Right lung (tissue), 10 donors: ENCODE measurements at places on chromosomes 13 and 19. TPM values are rescaled to one million over a fixed set of nuclear protein-coding genes. Genes with fewer than 3 reads are reported as not detected.
A peak's percentile ranks its signal among the peaks of the same experiment; 100 is the strongest.

GRCh38 chr19:35901854-35902661 lies at the start of gene HCST:
Gene HCST (plus strand): TSS chr19:35902529. CDS start chr19:35902594, 65 bp downstream.
- no peak for DNase-seq

GRCh38 chr13:40407567-40407966 lies 258.9 kb downstream of the FOXO1 start:
- DNase-seq = no peak

DNA sequence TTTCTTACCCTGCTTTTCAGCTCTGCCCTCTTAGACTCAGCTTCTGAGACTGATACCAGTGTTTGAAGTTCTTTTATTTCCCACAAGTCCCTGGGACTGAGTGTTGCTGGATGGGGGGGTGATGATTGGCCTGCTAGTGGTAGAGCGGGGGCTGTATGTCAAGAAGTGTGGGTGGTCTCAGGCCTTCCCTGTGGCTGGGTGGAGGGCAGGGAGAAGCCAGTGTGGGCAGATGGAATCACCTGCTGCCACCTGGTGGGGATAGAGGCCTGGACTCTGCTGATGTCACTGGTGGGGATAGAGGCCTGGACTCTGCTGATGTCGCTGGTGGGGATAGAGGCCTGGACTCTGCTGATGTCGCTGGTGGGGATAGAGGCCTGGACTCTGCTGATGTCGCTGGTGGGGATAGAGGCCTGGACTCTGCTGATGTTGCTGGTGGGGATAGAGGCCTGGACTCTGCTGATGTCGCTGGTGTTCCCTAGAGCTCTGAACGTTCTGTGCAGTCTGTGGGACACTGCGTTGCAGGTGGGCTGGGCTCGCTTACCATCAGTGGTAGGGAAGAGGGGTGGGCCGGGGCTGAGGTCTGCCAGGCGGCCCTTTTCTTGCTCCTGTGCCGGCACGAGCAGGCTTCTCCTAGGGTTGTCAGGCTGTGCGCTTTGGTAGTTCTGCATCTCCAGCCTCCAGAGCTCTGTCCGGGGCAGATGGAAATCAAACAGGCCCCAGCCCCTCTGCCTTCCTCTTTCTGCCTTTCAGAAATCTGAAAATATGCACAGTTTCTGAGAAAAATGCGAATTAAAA lies 101.3 kb downstream of the ARHGEF7 start:
- DNase-seq = no peak

GRCh38 chr13:97387485-97387839 lies 46.5 kb upstream of the RAP2A start:
- no peak for DNase-seq

GRCh38 chr13:42929886-42930535 lies 62.0 kb downstream of the EPSTI1 start:
- no peak for DNase-seq

DNA sequence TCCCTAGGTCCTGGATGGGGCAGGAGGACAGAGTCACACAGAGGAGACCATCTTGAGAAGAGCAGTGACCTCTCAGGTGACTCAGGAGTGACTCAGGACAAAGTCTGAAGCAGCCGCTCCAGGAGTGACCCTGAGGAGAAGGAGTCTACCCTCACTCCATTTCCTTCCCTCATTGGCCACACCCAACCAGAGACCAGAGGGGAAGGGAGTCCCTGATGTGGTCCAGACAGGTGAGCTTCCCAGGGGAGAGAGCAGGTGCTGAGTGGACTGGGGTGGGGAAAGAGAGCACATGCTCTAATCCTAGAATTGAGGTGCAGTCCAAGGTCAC lies 75.5 kb upstream of the MEDAG start:
- no peak for DNase-seq

DNA sequence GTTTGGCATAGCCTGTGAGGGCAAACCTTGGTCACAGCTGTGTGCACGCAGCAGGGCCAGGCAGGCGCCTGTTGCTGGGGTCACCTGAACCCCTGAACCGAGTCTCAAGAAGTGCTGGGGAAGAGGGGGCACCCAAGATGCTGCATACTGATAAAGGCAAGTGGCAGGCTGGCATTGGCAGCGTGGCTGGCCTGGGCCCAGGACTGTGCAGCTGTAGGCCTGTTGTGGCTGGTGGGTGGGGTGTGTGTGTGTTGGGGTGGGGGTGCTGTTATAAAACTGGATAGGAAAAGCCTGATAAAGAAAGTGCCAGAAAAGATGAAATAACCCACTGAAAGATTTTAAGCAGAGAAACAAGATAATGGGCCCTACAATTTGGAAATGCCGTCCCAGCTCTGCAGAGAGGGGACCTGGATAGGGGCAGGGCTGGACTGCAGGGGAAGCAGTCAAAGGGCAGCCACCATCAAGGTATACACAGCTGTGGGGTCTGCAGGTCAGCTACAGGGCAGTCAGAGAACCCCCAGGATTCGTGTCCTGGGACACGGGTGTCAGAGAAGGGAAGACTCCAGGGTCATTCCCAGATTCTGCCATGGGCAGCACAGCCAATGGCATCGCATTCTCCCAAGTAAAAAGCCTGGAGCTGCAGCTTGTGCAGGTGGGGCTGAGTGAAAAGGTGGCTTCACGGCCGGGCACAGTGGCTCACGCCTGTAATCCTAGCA lies 33.2 kb downstream of the CILP2 start:
- no peak for DNase-seq

DNA sequence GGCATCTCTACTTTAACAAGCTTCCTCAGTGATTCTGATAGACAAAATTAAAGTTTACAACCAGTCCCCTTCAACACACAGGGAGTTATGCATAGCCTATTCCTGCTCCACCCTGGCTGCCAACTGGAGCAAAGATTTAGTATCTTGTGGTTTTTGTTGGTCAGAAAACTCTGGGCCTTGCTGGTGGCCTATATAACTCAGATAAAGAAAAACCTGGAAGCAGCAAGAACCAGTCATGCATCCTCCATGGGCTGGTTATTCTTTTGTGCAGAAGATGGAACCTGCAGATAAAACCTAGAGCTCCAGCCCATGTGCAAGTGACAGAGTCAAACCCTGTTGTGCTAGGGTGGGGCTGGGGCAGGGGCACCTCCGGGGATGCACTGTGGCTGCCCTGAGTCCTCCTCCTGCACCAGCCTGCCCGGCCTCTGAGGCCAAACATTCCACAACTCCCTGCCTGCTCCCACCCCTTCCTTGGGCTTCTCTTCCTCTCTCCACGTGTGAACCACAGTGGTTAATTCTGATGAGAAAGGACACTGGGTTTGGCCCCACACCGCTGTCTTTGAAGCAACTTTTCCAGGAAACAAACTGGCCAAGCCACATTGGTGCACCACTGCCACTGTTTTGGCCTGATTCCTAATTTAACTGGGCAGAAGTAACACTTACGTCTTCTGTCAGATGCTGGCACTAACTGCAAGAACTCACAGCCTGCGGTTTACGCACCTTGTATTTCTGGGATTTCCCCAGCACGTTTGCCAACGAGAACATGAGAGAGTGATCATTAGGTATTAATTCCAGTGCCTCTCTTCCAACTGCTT lies 23.3 kb upstream of the GGACT start:
- DNase-seq = no peak

DNA sequence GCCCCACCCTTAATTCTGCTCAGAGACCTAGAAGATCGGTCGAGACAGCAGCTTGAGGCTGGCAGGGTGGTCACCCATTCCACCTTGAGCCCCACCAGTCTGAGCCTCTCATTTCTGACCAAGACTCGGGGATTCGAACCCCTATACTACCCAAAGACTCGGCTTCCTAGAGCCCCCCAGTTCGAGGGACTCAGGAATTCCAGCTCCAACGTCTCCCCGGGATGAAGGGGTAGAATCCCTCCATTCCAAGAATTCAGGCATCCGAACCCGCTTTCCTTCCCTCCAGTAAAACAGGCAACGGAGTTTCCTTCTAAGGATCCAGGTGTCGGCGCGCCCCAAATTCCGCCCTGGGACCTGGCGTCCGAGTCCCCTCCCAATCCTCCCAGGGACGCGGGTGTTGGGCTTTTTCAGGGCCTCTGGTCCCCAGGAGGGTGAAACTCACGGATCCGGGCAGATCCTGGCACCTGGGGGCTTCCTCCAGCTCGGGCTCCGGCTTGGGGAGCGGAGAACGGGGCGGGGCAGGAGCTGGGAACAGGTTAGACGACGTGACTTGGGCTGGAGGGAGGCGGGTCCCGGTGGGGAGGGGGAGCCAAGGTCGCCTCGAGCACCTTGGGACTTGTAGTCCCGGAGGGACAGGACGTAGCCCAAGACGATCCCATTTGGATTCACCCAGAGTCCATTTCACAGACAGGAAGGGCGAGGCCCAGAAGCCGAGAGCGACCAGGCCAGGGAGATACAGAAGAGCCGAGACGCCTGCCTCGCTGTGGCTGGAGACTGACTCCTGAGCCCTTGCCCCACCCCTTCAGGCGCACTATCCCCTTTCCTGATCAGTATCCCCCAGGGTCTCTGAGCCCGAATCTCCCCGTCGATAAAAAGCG lies at the start of gene PPP1R13L:
Gene PPP1R13L, minus strand, starts transcription at position 513 of the 878 bp plus-strand sequence. CDS start 6,751 bp downstream, outside the sequence.
- peak; percentile 68 for DNase-seq

- DNase-seq = no peak
These were observed 2.9 kb downstream of the SOX1 start for GRCh38 chr13:112069845-112070251.

Gene TUBB4A
- 3.4 TPM for polyA plus RNA-seq

Gene ZNF208
- 2.0 TPM for polyA plus RNA-seq

Gene APOC4
- polyA plus RNA-seq = not detected

Gene SIGLEC14
- 1.8 TPM for polyA plus RNA-seq

Gene BICRA
- 11.7 TPM for polyA plus RNA-seq

Gene CAMSAP3
- 13.1 TPM for polyA plus RNA-seq

Gene CACNG6
- 0.43 TPM for polyA plus RNA-seq

Gene CACNA1A
- polyA plus RNA-seq = 4.3 TPM
